ENCODE measurements at places on chromosomes 3 and 15.

GRCh38 chr15:25088261-25088790, 133.5 kb downstream of the SNRPN start:
- DNase-seq = no peak

GRCh38 chr15:29919380-29919881, 97.2 kb upstream of the TJP1 start:
- DNase-seq = no peak

DNA sequence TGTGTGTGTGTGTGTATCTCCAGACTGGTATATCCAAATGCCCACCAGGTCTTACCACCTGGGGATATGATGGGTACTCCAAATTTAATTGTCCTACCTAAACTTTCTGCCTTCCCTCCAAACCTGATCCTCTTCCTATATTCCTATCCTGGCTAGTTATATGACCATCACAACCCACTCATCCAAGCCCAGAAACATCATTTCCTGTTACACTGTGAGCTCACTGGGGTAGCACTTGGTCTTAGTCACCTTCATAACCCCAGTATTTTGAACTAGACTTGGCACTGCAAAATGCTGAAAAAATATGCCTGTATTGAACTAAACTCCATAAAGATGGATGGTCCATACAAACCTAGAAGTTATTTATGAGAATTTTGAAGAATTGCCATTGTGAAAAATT, 178.8 kb upstream of the EIF1B start:
- no peak for DNase-seq

DNA sequence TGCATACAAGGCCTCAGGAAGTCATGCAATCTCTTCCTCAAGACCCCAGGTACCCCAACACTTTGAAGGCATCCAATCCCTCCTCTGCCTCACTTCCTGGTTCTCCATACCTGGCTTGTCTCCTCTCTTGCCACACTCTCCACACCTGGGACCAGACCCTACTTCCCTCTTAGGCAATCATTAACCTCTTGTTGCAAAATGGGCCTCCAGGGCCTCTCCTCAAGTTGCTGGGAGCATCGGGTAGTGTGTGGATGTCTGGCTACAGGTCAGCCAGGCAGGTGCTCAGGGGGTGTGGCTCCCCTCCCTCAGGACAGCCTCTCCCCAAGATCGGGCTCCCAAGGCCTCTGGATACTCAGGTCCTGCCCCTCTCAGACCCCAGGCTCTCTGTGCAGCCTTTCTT, 8.6 kb downstream of the PLA2G4E start:
- DNase-seq = no peak

- no peak for DNase-seq
Observed at GRCh38 chr15:42319206-42319605, 40.1 kb upstream of the CAPN3 start.

GRCh38 chr3:160312014-160312624, 86.9 kb downstream of the C3orf80 start:
- no peak for DNase-seq

- DNase-seq = no peak
Observed at GRCh38 chr3:181757694-181758306, 46.1 kb downstream of the SOX2 start.

DNA sequence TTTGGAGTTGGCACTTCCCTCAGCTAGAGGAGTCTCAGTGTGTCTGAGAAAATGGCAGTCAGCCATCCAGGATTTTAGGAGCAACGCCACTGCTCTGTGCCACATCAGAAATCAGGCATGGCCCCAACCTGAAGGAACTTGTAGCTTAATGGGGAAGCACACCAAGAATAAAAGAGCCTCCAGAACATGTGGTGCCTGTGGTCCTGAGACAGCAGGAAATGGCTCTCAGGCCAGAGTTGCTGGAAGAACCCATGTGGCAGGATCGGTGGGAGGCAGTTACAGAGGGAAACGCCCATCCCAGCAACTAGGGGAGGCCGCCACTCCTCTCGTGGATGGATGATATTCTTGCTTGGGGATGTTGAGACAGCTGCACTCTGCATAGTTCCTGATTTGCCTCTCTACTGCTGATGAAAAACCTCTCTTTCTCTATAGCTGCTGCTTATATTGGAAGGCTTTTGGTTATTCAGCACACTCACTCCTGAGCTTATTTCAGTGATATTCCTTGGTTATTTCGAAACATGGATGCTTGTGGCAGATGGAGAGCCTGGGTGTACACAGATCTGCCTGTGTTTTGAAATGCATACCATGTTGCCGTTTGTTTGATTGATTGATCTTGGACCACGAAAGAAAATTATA, 52.4 kb downstream of the KLHL25 start:
- no peak for DNase-seq

DNA sequence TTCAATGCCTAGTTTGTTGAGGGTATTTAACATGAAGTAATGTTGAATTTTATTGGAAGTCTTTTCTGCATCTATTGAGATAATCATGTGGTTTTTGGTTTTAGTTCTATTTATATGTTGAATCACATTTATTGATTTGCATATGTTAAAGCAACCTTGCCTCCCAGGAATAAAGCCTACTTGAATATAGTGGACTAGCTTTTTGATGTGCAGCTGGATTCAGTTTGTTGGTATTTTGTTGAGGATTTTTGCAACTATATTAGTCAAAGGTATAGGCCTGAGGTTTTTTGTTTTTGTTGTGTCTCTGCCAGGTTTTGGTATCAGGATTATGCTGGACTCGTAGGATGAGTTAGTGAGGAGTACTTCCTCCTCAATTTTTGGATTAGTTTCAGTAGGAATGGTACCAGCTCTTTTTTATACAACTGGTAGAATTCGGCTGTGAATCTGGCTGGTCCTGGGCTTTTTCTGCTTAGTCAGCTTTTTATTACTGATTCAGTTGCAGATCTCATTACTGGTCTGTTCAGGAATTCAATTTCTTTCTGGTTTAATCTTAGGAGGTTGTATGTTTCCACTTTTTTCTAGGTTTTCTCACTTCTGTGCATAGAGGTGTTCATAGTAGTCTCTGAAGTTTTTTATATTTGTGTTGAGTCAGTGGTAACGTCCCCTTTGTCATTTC, 209.8 kb upstream of the RBMS3 start:
- DNase-seq = no peak

DNA sequence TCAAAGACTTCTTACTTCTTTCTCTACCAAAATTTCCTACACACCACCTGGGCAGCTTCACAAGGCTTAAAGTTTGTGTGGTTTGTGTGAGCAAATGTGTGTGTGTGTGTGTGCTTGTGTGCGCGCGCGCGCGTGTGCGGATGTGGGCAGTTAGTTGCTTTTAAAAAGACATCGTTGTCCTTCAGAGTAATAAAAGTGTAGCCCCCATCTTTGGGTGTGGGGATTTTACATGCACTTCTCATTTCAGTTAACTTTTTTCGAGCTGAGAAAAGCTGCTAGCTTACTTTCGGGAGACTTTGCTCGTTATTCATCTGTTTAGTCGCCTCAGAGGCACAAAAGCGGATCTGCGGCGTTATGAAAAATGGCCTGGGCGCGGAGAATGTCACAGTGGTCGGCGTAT, 36.0 kb downstream of the ZIC4 start:
- DNase-seq = no peak

GRCh38 chr3:109057616-109058015, 60.3 kb downstream of the MORC1 start:
- no peak for DNase-seq

DNA sequence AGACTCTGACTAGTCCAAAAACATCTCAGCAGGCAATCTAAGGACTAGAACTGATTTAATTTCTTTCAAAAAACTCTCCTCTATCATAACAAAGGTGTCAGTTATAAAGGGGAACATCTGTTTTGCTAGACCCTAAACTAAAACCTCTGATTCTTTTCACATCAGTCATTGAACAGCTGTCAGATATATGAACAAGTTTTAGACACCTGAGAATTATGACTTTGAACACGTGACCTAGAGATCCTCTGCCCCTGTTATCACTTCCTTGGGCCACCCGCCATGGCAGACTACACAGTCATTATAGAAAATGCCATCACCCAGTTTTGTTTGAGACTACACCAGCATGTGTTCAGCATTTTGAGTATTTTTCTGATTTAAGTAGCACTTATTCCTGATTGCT, 282.3 kb upstream of the TBL1XR1 start:
- no peak for DNase-seq

DNA sequence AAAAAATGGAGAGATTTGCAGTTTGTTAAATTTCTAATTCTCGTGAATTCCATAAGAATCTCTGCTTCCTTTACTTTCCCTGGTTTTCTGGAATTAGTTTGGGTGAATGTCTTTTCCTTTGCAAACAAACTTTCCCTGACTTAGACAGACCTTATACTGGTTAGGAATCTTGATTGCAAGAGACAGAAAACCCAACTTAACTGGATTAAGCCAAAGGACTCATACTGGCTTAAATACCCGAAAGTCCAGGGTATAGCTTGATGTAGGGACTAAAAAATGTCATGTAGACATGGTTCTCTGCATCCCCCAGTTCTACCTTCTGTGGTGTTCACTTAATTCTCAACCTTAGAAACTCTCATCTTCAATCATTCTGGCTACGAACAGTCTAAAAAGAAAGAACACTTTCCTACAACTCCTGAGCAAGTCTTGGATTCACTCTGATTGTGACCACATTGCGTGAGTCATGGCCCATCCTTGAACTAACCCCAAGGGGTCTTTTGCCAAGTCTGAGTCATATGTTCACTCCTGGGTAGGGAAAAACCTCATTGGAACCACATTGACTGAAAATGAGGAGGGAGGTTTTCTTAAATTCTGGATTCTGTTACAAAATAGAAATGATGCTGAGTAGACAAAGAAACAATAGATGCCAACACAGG, 136.0 kb upstream of the DAZL start:
- no peak for DNase-seq

DNA sequence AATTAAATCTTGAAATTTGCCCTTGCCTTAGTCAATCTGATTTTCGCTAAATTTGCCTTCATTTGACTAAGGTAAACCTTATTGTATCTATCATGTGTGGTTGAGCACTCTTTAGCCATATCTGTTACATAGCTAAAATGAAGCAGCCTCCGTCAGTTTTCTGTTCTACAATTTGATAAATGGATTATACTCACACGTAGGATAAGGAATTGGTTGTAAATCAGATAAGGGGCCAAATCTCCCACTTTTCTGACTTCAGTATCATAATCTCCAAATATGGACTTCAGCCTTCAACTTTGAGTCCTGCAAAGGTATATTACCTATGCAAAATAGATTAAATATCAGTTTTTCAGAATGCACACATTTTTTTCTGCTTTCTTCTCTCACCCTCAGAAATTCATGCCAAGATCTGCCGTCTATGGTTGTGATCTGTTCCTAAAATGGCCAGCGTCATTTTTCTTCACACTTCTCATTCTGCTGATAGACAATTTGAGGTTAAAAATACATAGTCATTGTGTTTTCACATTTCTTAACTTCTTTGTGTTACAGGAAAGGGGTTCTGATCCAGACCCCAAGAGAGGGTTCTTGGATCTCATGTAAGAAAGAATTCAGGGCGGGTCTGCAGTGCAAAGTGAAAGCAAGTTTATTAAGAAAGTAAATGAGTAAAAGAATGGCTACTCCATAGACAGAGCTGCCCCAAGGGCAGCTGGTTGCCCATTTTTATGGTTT, 36.9 kb downstream of the RAB8B start:
- no peak for DNase-seq

DNA sequence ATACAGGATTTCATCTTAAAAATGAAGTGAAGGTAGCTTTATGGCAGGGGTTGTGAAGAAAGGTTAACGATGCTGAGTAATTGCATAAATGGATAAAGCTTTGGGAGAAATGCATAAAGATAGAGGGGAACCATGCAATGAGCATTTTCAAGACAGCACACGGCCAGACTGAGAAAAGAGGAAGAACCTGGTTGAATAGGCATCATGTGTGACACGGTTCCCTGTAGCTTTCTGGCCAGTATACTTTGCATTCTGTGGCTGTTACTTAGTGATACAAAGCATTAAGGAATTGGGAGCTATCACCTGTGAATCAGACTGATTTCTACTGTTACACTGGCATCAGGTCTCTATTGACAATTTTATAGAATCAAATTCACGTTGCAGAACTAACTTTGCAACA, 33.3 kb downstream of the NR2C2 start:
- no peak for DNase-seq

DNA sequence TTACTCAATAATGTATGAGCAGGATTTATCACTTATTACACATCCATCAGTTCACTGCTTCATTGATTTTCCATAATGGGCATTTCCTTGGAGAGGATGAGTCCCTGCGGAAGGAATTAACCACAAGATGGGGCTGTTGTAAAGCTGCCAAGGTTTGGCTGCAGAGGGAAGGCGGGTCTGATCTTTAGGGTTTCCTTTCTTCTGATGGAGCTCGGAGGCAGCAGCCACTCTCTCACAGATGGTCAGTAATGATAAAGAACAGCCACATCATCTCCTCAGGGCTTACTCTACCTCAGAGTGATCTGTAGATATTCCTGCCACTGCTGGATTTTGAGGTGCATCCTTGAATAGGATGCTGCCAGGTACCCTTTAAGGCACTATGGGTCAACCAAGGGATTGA, 115.2 kb downstream of the USP13 start:
- DNase-seq = no peak

DNA sequence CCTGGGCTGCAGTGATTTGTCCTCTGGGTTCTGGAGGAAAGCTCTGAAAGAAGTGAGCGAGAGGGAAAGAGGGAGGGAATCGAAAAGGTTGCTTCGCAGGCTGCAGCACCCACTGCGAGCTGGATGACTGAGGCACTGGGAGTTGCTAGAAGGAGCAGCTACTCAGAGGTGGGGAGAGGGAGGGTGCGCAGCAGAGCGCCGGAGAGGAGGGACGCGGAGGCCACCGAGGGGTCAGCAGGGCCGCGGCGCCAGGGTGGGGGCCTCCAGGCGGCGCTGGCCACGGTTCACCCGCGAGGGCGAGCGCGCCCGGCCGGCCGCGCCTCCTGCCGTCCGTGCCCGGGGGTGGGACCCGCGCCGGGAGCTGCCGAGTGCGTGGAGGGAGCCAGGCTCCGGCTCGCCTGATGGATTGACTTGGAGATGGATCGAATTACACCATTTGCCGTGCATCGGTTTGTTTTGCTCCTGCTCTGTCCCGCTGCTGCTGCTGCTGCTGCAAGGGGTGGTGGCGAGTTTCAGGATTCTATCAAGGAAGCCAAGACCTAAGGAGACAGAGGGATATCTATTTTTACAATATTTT, at the start of gene SEMA6D:
SEMA6D (plus strand) TSS at position 470 of the 577 bp plus-strand sequence. CDS start 42,294 bp downstream, outside the sequence.
- no peak for DNase-seq

DNA sequence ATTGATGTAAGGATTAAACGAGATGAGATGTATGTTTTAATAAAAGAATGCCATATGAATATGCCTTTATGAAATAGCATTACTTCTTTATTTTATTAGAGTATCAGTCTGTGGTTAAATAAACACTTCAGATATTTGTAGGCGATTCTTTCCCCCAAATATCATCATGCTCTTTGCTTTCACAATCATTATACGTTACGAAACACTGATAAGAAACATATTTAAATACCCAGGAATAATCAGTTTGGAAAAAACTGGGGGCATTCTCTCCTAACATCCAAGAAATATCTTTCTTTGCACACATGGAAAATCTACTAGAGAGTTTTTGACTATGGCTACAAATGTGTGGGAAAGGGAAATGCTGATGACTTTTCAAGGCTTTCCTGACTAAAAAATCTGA, 4.4 kb upstream of the PLAAT1 start:
- DNase-seq = no peak

GRCh38 chr3:54891540-54891897, 36.3 kb downstream of the LRTM1 start:
- no peak for DNase-seq
